ENCODE measurements at places on chromosomes 12 and 14.

GRCh38 chr12:45655186-45655585, 74.3 kb upstream of the ARID2 start:
- DNase-seq, result no peak

- DNase-seq, result peak; percentile 6
Measured at GRCh38 chr12:67469666-67470065, 178.9 kb upstream of the DYRK2 start.

DNA sequence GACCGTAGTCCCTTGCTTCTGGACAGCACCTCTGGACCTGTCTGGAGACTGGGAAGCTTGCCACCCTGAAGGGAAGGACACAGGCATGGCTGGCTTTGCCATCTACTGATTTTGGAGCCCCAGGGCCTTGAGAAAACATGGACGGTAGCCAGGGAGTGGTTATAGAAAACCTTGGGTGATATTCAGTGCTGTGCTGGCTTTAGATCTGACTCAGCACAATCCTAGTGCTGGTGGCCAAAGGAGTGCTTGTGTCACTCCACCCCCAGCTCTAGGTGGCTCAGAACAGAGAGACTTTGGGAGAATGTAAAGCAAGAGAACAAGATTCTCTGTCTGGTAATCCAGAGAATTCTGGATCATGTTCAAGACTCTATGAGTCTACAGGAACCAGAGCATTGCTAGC, 214.5 kb upstream of the IGF1 start:
- no peak for DNase-seq

DNA sequence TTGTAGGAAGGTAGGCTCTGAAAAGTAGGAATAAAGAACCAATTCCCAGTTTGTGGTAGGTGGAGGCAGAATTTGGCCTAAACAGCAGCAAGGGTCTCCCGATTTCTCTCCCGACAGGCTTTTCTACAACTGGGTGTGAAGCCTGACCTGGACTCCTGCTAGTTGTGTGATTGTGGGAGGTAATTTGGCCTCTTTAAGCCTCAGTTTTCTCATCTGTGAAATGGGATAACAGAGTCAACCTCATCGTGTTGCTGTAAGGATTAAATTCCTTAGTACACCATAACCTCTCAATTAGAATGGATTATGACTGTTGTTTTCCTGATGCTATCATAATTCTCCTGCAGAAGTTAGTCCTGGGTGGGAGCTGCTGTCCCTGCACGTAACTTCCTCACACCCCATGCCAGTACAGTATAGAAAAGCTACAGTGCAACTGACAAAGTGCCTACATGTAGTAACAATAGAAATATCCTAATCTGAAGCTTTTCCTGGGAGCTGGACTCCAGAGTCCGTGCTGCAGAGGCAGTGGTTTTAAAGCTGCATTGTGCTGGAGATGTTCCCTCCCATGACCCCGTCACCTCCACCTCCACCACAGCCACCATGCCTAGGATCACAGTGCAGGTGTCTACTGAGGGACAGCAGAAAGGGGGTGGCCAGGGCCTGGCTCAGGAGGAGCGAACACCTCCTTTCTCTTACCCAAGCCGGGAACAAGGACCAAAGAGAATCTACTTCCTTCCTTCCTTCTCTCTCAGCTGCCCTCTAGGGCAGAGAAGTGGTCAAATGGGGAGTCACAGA, 76.5 kb downstream of the FBXL14 start:
- DNase-seq, result no peak

- DNase-seq, result no peak
Measured at GRCh38 chr12:31353750-31354708, 28.1 kb upstream of the SINHCAF start.

GRCh38 chr14:44989497-44990440, 27.8 kb downstream of the TOGARAM1 start:
- peak; percentile 84 for DNase-seq

- DNase-seq, result no peak
Measured at GRCh38 chr12:126681676-126682075, 1585.3 kb upstream of the TMEM132C start.

DNA sequence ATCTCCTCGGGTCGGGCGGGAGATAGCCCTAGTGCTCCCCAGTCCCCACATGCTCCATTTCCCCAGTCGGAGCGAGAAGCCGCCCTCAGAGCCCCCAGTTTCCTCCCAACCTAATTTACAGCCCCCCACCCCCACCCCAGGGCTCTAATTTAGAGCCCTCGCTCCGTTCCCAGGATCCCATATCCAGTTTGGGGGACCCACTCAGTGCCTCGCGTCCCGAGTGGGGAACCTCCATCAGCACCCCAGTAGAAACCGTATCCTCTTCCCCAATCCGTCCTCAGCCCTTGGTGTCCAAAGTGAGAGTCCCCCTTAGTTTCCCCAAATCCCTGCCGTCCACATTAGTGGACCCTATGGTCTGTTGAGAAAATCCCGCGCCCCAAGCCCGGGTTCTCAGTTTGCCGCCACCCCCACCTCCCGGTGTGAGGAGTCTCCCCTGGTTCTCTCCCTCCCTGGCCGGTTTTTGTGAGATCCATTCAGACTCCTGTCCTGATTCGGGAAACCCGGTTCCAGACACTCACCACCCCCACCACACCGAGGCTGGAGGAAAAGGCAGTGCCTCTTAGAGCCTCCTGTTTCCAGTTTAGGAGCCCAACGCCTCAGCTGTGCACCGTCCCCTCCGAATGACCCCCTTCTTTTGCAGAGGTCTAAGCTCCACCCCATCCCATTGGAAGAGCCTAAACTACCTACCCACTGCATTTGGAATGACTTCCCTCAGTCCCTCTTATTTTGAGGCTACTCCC, 809 bp upstream of the MSI1 start:
- DNase-seq, result no peak

- no peak for DNase-seq
Measured at GRCh38 chr14:56199095-56199981, 81.1 kb downstream of the PELI2 start.

GRCh38 chr12:25859976-25860375, 98.5 kb upstream of the RASSF8 start:
- DNase-seq, result no peak

DNA sequence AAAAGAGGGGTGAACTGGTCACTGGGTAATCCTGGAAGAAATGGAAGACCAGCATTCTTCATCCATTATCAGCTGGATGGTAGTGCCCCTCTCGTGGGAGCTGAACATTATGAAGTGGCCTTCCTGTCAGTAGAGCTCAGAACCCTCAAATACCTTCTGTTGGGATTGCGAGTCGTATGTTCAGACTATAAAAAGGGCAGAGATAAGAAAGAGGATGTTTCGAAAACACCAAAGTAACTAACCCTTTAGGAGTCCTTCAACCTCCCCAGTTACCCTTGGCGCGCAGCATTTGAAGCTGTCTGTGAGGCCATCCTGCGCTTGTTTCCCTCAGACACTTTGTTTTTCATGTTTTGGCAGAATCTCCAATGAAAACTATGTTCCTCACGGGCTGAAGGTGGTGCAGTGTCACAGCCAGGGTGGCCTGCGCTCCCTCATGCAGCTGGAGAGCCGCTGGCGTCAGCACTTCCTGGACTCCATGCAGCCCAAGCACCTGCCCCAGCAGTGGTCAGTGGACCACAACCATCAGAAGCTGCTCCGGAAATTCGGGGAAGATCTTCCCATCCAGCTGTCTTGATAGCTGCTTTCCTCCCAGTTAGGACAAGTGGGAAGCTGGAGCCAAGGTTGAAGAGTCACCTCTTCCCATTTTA, 19.3 kb upstream of the GALNT16 start:
- no peak for DNase-seq

DNA sequence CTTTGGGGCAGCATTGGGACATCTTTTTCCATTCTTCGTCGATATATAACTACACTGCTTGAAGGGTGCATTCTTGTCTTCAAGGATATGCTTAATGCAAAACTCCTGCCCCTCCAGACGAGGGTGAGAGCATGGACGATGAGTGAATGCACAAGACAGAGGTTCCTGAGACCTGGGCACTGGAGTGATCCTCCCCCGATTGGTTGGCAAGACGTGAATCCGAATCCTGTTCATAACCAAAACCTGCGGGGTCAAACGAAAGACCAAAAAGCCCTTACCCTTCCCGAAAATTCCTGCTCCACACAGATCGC, 684 bp downstream of the KANSL2 start:
- peak; percentile 36 for DNase-seq

GRCh38 chr12:127145929-127146789, 1120.8 kb upstream of the TMEM132C start:
- no peak for DNase-seq

GRCh38 chr12:26599096-26599695, 233.8 kb downstream of the ITPR2 start:
- no peak for DNase-seq

GRCh38 chr12:6143303-6143675, 18.8 kb upstream of the VWF start:
- DNase-seq, result no peak

- no peak for DNase-seq
Measured at GRCh38 chr12:71268598-71269280, 110.9 kb upstream of the TSPAN8 start.

DNA sequence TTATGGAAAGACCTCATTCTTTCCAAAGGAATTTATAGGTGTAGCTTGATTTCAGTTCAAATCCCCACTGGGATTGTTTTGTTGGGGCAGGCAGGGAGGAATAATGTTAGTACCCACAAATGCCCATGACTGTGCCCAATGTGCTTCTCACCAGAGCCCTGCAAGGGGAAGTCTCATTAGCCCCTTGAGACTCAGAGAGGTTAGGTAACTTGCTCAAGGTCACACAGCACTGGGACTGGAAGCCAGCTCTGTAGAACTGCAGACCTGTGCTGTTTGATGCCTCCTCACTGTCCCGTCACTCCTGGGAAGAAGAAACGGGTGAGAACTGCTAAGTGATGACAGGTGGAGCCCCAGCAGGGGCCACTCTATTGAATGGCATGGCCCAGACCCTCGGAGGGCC, 8.9 kb downstream of the ANKRD9 start:
- no peak for DNase-seq

GRCh38 chr12:120076651-120077050, 39.9 kb downstream of the RAB35 start:
- DNase-seq, result no peak
